ENCODE measurements at places on chromosomes 13 and 19. TPM values are rescaled to one million over a fixed set of nuclear protein-coding genes. Genes with fewer than 3 reads are reported as not detected.

ZNF525 gene
- total RNA-seq: 20.5 TPM

SULT2A1 gene
- not detected for total RNA-seq

SLITRK6 gene
- total RNA-seq: 48.4 TPM

KLC3 gene
- 1.8 TPM for total RNA-seq

CYP2F1 gene
- total RNA-seq: not detected

CACNG8 gene
- total RNA-seq: 7.4 TPM

WDR62 gene
- 2.3 TPM for total RNA-seq
